Cortex of kidney (tissue), 1 donor: ENCODE measurements at places on chromosomes 16 and 17.

DNA sequence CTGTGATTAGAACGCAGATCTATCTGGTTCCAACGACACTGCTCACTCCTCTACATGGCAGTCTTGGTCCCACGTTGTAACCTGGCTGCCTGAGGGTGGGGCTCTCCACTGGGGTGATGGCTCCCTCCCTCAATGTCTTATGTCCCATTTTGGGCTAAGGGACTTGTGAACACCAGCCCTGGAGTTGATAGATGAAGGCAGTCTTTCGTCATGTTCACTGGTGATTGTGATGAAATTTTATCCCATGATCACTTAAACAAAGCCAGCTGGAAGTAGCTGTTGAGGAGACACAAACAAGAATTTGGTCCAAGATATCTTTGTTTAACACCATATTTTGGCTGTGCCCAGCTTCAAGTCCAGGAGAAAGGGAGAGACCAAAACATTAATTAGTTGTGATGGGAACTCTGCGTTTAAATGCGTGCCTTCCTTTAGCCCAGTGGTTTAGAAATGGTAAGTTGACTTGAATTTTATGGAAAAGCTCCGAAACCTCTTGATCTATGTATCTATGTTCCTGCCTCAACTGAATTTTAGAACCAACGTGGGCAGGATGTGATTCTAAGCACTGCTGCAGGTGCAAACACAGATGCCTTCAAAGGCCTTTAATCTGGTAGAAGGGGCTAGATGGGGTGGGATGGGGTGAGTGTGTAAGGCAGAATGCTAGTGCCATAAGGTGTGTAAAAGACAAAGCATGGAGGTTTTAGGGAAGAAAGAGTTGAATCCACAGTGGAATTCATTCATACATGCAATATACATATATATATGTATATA lies 186.8 kb upstream of the IRX3 start:
- DNase-seq: no peak

DNA sequence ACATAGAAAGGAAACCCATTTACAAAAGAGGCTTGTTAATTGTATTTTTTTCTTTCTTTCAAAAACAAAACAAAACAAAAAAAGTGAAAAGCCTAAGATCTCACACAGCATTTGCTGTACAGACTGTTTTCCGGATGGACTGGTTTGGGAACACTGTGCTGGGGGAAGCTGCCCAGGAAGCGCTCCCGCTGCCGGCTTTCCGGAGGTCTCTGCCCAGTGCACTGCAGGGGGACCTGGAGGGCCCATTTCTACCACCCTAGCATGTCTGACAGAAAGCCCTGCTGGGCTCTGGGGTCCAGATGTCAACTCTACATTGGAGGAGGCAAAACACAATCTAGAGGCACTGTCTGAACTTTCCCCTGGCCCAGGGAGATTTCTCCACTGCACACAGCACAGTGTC lies 26.3 kb upstream of the CLEC18B start:
- DNase-seq: no peak

GRCh38 chr17:12116143-12116542 lies 95.5 kb downstream of the MAP2K4 start:
- DNase-seq: no peak

DNA sequence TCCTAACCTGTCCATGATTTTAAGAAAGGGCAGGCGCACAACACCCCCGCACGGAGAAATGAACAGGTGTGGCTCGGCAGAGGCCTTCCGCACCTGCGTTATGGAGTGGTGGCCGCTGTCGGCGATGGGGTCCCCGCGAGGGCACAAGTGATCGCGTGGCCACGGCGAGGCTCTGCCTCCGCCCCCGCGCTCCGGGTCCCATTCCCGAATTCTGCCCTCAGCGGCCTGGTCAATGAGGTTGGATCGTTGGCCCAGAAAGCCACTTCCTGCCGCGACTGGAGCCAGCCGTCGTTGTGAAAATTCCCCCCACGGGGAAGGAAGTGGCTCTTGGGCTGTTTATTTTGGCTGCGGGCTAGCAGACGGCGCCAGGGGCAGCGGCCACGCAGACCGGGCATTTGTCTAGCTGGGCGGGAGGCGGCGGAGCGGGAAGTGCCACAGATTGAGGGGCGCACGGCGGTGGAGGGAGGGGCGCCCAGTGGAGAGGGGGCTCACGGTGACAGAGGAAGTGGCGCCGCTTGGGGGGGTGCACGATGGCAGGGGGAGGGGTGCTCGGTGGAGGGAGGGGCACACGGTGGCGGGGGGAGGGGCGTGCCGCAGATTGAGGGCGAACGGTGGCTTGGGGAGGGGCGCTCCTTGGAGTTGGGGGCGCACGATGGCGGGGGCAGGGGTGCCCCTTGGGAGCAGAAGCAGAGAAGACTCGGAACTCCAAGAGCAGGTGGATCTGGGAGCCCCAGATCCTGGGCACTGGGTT lies 25.0 kb downstream of the MRC2 start:
- DNase-seq: no peak

DNA sequence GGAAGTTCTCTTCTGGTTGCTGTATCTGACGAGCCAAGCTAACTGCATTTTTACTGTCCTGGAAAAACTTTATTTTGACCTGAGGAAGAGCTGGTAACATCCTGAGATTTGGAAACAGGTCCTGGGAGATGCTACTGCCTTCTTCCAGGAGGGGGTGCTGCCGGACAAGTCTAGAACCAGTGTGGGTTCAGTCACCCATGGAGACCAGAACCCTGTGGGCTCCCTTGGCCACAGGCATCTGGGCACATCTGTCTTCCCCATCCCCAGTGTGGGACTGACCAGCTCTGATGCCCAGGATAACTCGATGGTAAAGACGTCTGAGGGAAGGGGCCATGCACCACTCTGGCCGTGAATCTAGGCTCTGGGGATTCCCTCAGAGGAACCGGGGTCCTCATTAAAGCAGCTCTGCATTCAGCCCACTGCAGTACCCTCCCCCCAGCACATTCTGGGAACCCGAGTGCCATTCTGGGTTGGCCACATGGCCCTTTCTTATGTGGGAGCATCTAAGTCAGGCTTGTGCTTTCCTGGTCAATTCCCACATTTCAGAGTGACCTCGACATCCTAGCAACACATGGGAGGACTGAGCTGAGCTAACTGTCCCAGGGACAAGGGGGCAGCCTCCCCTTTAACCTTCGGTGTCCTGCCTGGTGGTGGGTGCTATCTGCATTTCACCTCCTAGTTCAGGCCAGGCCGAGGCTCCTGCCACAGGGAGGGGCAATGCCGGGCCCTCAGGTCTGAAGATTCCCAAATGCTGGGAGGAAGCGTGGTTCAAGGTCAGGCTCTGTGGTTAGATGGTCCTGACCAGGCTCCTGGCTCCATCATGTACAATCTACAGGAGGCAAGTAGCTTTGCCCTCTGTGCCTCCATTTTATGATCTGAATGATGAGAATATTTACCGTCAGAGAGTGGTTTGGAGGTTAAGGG lies 6.4 kb downstream of the C16orf86 start:
- no peak for DNase-seq

- no peak for DNase-seq
These were observed 54.1 kb downstream of the VMP1 start for GRCh38 chr17:59761385-59762048.

DNA sequence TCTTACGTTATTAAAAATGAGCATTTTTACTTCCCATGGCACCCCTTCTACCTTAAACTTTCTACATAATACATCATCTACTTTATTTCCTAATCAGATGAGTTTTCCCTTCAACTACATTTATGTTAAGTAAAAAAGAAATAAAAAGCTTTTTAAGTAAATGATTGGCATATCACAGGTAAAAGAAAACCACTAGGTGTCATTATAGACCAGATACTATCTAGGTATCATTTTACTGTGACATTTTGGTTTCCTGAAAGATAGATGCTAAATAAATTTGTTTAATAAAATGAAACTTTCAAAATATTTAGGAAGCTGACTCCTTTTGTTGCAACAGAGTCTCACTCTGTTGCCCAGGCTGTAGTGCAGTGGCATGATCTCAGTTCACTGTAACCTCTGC lies 3.8 kb upstream of the CMTM1 start:
- DNase-seq: no peak

GRCh38 chr17:67071595-67071994 lies 27.2 kb downstream of the CACNG1 start:
- no peak for DNase-seq

GRCh38 chr17:79098282-79098867 lies 23.8 kb downstream of the ENGASE start:
- no peak for DNase-seq
